ENCODE measurements at places on chromosomes 12 and 14.
A peak's percentile ranks its signal among the peaks of the same experiment; 100 is the strongest.

DNA sequence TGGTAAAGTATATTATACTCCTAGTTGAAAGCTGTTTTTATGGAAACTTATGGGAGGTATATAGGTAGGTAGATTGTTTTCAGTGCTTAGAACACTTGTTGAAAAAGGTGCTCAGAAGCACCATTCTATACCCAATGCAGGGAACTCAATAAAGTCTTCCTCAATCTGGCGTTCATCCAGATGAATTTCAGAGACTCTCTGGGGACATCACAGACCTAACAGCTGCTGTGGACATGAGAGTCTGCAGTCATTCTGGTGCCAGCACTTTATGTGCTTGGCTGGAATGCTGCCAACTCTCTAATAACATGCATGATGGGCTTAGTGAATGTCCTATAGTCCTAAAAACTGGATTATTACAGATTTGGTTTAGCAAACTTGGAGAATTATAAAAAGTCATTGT, 115.9 kb downstream of the NTN4 start:
- DNase-seq = no peak

DNA sequence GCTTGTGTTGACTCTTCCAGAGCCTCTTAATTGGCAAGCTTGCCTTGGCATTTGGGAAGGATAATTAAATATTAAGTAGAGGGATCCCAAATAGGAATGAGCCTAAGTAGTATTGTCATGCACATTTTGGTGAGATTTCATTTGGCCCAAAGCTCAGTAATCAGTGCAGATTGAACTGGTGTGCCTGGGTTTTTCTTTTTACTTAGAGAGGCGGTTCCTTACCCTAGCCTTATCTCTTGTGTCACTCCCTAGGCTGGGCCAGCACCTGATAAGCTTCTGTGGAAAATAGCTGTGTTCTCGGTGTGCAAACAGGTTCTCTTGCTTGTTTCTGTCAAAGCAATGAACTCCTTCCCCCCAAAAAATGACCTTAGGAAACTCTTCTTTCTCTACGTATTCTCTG, 9.3 kb upstream of the B4GALNT3 start:
- DNase-seq = no peak

DNA sequence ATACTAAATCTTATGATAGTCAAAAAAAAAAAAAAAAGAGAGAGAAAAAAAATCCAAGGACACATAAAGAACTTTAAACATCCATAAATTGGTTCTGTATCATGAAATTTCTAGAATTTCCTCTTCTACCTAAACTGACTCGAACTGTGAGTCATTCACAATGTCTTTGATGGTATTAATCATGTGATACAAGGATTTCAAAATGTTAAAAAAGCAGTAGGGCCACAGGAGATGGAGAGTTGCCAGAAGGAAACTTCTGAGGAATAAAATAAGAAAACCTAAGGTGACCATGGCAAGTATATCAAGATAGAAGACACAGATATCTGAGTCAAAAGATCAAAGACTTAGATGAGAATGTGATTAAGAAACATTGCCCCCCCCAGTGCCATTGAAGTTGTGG, 1320.9 kb upstream of the FLRT2 start:
- no peak for DNase-seq

DNA sequence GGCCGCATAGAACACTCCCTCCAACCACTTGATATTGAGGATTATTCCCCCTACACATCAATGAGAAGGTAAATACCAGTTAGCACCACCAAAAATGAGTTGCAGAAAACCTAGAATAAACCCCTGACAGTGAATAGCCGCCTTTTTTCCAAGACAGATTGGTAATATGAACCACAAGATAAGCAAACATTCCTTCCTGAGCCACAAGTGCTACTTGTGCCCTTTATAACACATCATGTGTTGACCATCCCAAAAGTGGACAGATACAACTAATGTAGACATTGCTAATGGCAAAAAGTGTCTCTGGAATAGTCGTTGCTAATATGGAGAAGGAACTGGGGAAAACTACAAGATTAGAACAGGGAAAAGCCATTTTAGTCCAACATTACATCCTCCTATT, 17.2 kb downstream of the NOXRED1 start:
- DNase-seq = no peak

- no peak for DNase-seq
Measured at GRCh38 chr14:41806366-41806975, 199.8 kb downstream of the LRFN5 start.

DNA sequence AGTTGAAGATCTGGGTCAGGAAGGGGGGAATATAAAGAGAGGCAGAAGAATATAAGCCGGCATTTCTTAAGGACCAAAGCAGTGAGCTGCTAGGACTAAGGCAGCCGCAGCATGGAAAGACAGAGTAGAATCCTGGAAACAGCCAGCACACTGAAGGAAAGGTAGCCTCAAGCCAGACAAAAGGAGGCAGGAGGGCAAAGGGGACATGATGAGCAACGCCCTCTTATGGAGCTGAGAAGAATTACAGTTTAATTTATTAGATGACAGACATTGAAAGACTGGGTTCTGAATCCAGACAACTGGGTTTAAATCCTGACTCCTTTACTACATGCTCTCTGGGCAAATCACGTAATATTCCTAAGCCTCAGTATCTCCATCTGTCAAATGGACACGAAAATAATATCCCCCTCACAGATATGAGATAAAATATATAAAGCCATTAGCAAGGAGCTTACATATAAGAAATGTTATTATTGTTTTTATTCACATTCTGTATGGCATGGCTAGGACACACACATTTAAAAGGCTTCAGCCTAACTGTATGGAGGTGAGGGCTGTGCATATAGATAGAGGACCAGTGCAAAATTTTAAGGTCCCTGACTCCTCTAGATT, 8.1 kb upstream of the PCED1B start:
- DNase-seq = peak; percentile 22

- no peak for DNase-seq
Measured at GRCh38 chr14:35384455-35385041, 20.0 kb downstream of the NFKBIA start.

GRCh38 chr12:51326698-51327439, 2.9 kb upstream of the BIN2 start:
- no peak for DNase-seq

- no peak for DNase-seq
Measured at GRCh38 chr12:92010368-92010767, 135.3 kb downstream of the BTG1 start.

DNA sequence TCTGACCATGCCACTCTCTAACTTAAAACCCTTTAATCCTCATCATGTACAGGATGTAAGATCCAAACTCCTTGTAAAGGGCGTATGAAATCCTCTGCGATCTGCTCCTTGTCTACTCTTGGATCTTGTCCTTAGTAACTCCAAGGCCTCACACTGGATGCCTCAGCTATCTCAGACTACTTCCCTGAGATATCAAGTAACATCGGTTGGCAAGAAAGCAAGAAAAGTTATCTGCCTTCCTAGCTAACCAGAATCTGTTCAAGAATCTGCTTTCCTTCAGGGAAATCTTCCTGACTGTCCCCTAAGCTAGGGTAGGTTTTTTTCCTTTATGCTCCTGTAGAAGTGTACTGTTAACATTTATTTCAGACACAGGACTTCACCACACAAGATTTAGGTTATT, 82.6 kb downstream of the TAOK3 start:
- no peak for DNase-seq

DNA sequence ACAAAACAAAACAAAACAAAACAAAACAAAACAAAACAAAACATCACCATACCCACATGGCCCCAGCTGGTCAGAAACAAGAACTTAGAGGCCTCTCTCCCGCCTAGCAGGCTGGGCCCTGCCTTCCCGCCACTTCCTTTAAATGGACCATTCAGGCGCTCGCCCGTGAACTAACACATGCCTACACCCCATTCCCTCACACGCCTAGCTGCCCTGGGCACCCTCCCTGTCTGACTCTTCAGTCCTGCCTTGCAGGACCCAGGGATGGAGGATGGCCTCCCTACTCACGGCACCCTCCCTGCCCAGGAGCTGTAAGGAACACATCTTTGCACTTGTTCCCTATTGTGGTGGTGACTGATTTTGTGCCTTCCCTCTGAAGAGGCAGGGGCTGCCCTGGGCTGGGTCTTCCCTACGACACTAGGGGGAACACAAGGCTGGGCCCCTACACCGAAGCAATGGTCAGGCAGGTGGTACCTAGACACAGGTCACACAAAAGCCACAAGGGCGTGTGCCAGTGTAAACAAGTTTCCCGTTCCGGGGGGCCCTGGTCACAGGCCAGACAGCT, 21.5 kb downstream of the P2RX2 start:
- DNase-seq = no peak

GRCh38 chr12:30687265-30687986, 8.2 kb downstream of the IPO8 start:
- no peak for DNase-seq

DNA sequence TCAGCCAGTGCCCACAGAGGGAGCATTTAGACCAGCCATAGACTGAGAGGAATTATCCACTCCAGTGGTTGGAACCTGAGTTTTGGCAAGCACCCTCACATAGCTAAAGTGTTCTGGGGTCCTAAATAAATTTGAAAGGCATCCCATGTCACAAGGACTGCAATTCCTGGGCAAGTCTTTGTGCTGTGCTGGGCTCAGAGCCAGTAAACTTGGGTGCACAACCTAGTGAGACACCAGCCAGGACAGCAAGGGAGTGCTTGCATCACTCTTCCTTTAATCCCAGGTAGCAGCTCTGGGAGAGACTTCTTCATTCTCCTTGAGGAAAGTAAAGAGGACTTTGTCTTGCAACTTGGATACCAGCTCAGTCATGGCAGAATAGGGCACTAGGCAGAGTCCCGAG, 142.0 kb upstream of the FSCB start:
- no peak for DNase-seq

DNA sequence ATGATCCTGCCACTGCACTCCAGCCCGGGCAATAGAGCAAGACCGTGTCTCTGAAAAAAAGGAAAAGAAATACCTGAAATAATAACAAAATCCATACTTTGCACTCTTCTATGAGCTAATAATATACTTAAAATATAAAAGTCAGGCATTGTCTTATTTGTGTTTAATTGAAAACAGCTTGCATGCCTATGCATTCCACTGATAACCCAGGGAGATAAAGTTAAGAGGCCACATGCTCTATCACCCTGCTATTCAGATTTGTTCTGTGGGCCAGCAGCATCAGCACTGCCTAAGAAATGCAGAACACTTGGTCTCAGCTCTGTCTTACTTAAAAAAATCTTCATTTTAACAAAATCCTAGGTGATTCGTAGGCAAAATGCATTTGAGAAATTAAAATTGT, 99.2 kb downstream of the LGR5 start:
- no peak for DNase-seq

- no peak for DNase-seq
Measured at GRCh38 chr12:59823567-59823966, 227.7 kb downstream of the SLC16A7 start.

DNA sequence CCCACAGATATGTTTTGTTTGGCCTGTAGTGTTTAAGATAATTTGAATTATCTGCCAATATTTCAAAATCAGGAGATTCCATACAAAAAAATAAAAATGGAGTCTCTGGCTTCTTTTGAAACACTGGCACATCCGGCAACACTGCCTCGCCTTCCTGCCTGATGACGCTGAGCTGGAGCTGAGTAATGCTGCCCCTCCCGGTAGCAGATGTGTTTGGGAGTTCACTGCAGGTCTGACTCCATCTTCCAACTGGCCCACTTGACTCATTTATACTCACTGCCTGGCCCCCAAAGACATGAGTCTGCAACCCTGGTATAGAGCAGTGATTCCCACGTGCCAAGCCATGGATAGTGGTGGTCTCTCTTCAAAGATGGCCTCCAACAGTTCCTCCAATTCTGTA, 7.4 kb downstream of the CIT start:
- DNase-seq = no peak

DNA sequence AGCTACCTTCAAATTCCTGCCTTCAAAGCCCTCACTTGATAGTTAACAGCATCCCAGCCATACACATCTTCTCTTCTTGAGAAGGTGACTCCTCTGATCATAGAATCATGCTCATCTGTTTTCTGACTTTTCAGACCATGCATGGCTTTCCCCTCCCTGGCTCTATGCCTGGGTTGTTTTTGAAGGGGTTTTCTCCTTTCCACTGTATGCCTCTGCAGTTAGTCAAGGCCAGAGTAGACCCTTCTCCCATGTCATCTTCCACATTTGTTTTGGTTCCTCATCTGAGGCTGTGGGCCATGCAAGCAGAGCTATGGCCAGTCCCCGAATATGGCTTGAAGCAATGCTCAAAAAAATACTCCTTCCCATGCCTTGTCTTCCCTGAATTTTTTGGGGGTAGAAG, 14.3 kb upstream of the MCRS1 start:
- no peak for DNase-seq

DNA sequence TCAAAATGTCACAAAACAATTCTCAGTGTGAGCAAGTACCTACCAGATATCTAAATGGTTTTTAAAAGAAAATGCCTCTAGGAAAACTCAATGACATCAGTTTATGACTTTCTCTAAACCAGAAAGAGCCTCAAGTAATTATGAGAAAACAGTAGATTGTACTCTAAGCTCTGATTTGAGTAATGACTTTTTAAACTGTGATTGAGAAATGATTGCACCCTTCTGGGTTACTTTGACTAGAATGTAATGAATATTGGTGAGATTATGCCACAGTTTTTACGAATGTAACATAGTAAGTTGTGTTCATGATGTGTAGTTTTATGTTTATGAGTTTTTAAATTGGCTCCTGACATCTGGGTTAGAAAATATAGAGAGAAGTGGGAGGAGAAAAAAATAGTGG, 68.8 kb downstream of the ALX1 start:
- no peak for DNase-seq

- no peak for DNase-seq
Measured at GRCh38 chr12:58241099-58241498, 299.7 kb downstream of the ATP23 start.

DNA sequence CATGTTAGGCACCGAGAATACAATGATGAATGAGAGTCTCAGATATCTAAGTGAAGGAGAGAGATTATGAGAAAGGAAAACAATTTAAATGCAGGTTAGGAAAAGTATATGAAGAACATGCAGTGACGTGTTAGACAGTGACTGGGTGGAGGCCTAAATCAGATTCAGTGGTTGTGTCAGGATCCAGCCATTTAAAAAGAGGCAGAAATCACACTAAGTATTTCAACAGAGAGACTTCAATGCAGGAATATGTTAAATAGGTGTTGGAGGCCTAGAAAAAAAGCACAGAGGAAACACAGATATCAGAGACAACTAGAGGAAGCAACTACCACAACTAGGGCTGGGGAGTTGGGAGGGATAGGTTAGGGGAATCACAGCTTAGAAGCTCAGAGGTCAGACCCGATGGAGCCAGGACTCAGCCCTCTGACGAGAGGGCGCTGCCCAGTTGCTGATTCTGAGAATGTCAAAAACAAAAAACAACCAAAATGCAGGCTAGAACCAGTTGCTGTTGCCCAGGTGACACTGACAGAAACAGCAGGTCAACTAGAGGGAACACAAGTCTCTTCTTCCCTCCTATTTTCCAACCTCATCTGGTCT, 3.0 kb upstream of the GARIN2 start:
- no peak for DNase-seq

DNA sequence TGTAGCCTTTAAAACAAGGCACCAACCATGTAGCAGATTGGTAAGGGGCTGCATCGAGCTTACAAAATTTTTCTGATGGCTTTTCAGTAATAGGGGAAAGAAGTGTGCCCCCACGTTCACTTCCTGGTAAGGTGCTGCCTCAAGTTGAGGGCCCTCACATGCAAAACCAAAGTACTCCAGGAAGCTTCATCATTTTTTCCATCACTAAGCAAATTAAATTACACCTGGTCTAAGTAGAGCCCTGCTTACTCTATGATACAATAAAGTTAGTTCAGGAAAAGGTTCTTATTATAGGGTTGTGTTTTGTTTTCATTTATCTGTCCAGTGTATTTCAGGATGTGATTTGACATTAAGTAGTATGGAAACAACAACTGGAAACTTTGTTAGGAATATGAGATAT, 15.0 kb upstream of the AKAP5 start:
- DNase-seq = no peak

GRCh38 chr14:82667006-82667405, 1133.4 kb upstream of the SEL1L start:
- DNase-seq = no peak
